ENCODE measurements at places on chromosomes 16 and 17.

- DNase-seq, result no peak
Observed at GRCh38 chr16:6096931-6097670, 999.5 kb upstream of the EEF2KMT start.

- DNase-seq, result no peak
Observed at GRCh38 chr17:67041941-67042899, 2.1 kb upstream of the CACNG1 start.

DNA sequence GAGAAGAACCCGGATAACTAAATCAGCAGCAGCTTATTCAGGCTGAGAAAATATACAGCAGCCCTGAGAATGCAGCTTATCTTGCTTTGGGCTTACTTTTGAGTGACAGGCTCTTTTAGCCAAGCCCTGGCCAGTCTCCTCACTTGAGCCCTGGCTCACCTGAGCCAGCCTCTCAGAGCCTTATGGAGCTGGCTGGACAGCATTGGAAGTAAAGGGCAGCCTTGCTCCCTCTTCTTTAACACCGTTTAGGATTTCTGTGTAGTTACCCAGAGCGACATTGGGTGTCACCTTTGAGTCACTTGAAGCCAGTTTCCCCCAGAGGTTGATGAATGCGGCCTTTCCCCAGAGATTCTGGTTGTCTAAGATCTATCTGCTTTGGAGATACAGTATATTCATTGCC lies 7.7 kb upstream of the NPIPB2 start:
- peak; percentile 30 for DNase-seq

GRCh38 chr17:78252111-78252634 lies 20.7 kb downstream of the TMEM235 start:
- DNase-seq, result peak; percentile 33

DNA sequence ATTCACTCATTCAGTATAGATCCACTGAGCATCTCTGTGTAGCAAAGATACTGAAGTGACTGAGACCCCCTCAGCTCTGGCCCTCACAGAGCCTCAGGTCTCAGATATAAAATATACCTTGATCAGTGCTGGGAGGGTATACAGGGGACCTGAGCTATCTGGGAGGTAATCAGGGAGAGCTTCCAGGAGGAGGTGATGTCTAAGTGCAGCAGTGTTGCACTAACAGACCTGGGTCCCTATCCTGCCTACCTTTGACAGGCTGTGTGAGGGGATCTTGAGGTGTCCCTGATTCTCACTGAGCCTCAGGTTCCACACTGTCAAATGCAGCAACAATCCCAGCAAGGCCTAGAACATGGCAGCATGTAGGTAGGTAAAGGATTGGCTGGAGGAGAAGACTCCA lies 6.5 kb upstream of the ALKBH5 start:
- DNase-seq, result no peak

- DNase-seq, result no peak
Observed at GRCh38 chr17:81858967-81859905, 1.1 kb downstream of the P4HB start.

GRCh38 chr17:40536295-40537171 lies 28.7 kb downstream of the CCR7 start:
- no peak for DNase-seq

DNA sequence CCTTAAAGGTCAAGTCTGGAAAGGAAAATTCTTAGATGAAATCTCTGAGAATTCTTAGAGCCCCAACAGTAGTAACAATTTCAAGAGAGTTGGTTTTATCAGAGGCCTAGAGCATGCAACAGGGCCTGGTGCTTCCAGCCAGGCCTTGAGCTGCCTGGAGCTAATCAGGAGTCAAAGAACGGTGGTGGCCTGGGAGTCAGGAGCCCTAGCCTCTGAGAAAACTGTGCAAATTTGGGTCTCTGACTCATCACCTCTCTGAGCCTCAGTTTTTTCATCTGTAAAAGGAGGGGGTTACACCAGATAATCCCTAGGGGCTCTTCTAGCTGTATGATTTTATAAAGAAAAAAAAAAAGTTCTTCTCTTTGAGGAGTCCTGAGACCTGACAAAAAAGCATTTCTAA lies 227.3 kb upstream of the RPL38 start:
- DNase-seq, result no peak

Measured in activated CD4-positive, alpha-beta T cell treated with anti-CD3 and anti-CD28 coated beads, Interleukin-2, Interleukin-6, amounts not matched to agents 100 ng/mL and 50 ng/mL, durations not matched to agents 16 hours and 8 hours (primary cell).